ENCODE measurements at places on chromosomes 11 and 22.

DNA sequence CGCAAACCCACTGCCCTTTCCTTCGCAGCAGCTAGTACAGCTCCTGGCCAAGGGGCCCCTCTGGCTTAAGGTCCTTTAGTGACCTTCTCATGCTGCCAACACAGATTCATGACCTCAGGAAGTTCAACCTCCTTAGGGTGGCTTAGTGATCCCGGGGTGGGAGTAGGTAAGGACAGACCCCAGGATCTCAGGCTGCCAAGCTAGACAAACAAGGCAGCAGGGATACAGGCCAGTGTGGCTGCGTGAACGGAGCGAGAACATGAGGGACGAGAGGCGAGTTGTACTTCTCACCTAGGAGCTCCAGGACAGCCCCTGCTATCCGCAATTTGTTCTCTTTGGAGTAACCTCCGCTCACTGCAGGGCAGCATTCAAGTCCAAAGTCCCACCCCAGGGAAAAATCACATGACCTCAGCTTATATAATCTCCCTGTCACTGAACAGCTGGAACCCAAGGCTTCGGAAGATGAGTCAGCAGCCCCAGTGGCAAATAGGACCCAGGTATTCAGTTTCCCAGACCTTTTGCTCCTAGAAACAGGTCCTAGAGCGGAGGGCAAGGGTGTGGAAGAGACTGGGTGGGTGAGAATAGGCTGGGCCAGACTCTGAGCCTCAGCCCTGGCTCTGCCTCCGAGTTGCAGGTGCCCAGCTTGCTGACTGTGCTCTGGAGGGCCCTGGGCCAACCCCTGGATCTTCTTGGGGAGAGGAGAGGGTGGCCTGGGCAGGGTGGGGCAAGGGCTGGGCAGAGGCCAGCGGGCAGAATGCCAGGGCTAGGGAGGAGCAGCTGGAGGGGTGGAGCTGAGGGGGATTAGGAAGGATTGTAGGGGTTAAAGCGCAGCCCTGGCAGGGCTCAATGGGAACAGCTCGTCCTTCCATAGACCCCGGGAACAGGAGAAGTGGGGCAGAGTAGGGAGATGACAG lies 13.1 kb downstream of the USP2 start:
- DNase-seq = no peak

GRCh38 chr11:130916238-130916855 lies at the start of gene SNX19:
Gene SNX19 (minus strand): TSS chr11:130916479. CDS start chr11:130915939, 540 bp downstream.
- peak; percentile 88 for DNase-seq

GRCh38 chr11:12741671-12742216 lies 67.5 kb downstream of the TEAD1 start:
- DNase-seq = no peak

- DNase-seq = no peak
Measured at GRCh38 chr22:37518509-37519267, 527 bp downstream of the CARD10 start.

DNA sequence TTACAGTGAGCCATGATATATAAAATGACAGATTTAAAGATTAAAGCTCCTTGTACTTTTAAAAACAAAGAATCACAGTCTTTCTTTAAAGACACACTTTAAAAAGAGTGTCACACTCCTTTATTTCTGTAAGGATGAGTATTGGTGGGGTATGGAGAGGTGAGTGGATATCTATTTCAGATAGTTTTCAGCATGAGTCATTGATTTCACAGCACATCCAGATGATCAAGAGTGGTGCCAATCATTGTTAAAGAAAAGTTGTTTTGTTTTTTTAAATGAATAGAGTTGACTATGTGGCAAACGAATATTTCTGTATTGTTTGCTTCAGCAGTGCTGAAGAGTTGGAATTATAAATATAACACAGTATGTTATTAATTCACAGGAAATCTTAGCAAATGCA lies 52.5 kb downstream of the FAR1 start:
- no peak for DNase-seq

DNA sequence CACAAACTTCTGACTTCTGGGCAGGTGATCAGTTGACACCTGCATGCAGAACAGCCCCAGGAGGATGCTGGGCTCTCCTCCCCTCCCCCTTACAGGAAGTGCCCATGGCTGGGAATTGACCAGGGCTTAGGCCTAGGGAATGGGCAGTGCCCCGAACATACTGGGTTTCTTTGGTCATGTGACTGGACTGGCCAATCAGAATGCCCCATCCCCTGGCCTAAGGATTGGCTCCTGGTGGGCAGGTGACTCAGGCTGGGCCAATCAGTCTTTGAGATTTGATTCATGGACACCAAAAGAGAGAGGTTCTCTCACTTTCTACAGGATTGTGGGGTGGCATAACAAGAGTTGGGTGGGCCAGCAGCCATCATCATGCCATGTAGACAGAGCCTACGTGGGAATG lies 37.1 kb downstream of the MCM5 start:
- DNase-seq = no peak

- DNase-seq = no peak
Measured at GRCh38 chr11:116504541-116505297, 268.1 kb downstream of the BUD13 start.

GRCh38 chr11:90855531-90855930 lies 632.7 kb upstream of the CHORDC1 start:
- no peak for DNase-seq

- no peak for DNase-seq
Measured at GRCh38 chr22:18087350-18087855, 9.6 kb downstream of the PEX26 start.

DNA sequence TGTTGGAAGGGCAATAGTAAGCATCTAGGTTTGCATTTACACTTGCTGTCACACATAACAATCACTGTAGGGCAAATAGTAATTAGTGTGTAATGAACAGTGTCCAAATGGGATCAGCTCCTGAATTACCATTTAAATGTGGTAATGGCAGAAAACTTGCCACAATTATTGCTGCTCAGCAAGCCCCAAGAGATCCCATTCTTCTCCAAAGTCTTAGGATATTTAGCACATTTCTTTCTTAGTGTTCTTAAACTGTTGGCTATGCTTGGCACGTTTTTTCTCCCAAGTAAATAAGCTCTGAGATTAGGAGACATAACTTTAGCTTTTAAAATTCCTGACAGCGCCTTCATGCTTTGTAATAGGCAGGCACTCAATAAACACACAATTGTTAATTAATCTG lies 1037.0 kb downstream of the DLG2 start:
- DNase-seq = no peak

DNA sequence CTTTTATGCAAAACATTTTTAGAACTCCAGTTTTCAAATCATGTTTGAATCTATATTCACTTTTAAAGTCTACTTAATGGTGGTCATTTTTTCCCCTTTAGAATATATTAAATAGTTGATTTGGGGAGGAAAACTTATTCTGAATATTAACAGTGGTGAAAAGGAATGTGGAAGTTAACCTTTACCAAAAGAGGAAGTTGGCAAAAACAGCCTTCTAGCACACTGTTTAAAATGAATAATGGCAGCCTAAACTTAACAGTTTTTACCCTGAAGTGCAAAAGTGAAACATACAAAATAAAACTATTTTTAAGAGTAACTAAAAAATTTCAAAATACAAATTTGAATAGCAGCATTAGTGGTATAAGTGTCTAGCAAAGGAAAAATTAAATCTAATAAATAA lies 86.4 kb downstream of the GRK3 start:
- DNase-seq = no peak

GRCh38 chr11:121091492-121092152 lies 9.4 kb upstream of the TECTA start:
- no peak for DNase-seq

- peak; percentile 99 for DNase-seq
Measured at GRCh38 chr11:121890377-121890776, 225.6 kb downstream of the BLID start.

DNA sequence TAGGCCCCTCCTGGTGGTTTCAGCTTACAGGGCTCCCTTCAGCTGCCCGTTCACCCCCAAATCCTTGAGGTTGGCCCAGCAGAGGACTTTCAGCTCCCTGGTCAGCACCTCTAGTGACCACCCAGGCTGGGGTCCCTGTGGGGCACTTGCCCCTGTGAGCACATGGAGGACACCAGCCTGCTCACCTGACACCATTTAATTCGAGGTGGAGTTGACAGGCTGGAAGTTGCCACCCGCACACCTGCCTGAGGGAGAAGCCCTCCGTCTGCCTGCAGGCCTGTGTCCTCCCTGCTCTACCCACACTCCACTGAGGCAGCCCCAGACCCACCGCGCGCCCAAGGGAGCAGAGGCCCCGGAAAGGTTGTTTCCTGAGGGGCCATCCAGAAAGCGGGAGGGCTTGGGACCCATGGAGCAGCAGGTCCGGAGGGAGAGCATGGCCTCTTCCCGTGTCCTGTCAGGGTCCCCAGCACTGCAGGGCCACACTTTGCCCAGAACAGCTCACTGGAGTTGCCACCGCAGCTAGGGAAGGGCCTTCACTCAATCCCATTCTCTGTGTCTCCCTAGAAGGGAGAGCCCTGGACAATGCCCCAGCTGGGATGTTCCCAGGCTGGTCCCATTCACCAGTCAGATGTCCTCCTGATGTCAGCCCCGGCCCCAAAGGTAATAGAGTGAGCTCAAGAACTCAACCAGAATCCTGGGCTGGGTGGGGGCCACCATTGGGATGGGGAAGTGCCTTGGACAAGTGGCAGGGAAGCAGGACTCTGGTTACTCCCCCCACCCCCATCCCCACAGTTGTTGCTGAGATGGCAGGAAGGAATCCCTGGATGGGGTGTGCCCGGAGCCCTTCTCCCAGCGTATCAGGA lies 82.4 kb downstream of the MED15 start:
- DNase-seq = no peak

DNA sequence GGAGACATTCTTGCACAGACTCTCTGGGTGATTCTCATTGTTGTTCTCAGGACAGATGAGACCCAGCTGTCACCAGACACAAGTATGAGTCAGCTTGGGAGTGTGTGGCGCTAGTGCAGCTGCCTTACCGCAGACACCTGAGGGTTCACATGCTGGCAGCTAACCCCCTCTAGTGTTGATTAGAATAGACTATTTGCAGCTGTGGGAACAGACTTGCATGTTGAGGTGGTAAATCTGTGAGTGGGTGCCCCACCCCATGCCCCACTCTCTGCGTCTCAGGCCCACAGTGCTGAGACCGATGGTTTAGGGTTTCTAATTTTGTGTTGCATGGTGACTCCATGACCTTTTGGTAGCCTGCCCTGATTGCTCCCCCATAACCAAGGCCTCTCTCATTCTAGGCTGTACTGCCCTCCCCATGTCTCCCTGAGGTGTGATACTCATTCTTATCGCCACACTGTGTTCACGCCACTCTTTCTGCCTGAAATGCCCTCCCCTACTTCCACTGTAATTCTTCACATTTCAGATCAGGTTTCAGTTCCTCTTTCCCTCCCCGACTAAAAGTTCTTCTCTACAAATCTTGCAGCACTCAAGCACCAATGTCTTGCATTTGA lies 73.7 kb upstream of the KIRREL3 start:
- peak; percentile 92 for DNase-seq

DNA sequence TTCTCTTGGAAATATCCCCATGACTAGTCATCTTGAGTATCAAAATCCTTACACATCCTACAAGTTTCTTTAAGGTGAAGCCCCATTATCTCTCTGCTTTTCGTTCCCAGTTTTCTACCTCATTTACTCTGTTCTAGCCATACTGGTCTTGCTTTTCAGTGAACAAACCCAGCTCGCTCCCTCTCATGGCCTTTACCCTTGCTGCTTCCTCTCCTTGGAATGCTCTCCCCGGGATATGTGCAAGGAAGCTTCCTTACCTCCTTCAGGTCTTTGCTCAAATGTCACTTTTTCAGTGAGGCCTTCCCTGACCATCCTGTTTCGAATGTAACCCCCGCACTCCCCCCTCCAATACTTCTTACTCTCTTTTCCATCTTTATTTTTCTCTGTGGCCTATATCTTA lies 331.8 kb downstream of the DYNC2H1 start:
- no peak for DNase-seq

GRCh38 chr11:72672597-72673238 lies 1.5 kb downstream of the PDE2A start:
- DNase-seq = no peak

- DNase-seq = no peak
Measured at GRCh38 chr11:93845181-93846092, 5.0 kb downstream of the VSTM5 start.

GRCh38 chr11:64862987-64863390 lies 15.4 kb downstream of the EHD1 start:
- peak; percentile 23 for DNase-seq

GRCh38 chr22:28864878-28865596 lies 18.3 kb upstream of the ZNRF3 start:
- no peak for DNase-seq

DNA sequence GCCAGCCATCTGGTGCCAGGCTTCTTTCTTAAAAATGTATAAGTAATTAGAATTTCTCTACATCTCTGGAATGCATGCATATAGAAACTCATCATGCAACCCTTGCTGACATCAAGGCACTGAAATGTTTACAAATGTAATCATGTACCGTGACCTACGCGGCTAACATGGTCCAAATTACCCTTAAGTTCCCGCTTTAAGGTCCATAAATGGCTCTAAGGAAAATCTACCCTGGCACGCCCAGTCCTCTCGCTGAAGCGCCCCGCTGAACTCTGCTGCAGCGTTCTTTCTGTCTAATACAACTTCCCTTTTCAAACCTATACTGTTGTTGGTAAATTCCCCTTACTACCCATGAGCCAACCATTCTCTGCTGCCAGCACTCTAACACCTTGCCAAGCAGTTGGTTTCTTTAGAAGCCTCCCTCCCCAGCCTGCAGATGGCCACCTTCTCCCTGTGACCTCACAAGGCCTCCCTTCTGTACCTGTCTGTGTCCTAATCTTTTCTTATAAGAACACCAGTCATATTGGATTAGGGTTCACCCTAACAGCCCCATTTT lies 13.5 kb upstream of the HMOX1 start:
- DNase-seq = no peak

GRCh38 chr11:78380615-78381051 lies 37.0 kb downstream of the GAB2 start:
- peak; percentile 78 for DNase-seq

DNA sequence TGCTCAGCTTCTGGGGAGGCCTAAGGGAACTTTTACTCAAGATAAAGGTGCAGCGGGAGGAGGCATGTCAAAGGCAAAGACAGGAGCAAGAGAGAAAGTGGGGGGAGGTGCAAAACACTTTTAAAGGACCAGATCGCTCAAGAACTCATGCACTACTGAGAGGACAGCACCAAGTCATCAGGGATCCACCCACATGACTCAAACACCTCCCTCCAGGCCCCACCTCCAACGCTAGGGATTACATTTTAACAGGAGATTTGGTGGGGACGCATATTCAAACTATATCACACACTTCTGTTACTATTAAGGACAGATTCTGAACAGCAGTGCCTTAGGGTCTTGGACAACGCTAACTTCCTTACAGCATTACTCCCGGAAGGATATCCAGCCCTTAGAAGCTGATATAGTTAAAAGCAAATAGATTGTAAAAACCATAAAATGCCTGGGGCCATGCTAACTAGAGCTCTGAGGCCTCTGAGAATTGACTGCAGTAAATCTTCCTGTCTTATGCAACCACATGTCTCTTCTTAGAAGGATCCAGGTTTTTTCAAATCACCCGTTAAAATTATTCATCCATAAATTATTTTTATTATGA lies 16.7 kb upstream of the ZC3H12C start:
- DNase-seq = peak; percentile 32

- peak; percentile 44 for DNase-seq
Measured at GRCh38 chr11:18066626-18067025, 20.6 kb upstream of the TPH1 start.

Data from AG10803 (cell line).